Activated T-cell treated with anti-CD3 and anti-CD28 coated beads, Interleukin-2, amount 50 U/mL, for 4 hours (primary cell): ENCODE measurements at places on chromosomes 6 and 20. TPM values are rescaled to one million over a fixed set of nuclear protein-coding genes. Genes with fewer than 3 reads are reported as not detected.

The ADRM1 gene
- total RNA-seq = 285 TPM

The FRK gene
- total RNA-seq = 0.05 TPM

The MSH5 gene
- total RNA-seq = 35.4 TPM

The FOXC1 gene
- 0.05 TPM for total RNA-seq

The SAMD10 gene
- total RNA-seq = 16.8 TPM

The ZBTB2 gene
- 18.5 TPM for total RNA-seq

The LY6G6F gene
- total RNA-seq = not detected

The SPACA1 gene
- not detected for total RNA-seq

The HLA-DQA1 gene
- 6.6 TPM for total RNA-seq

The LRP11 gene
- 2.0 TPM for total RNA-seq

The USP49 gene
- total RNA-seq = 4.5 TPM

The CEP85L gene
- total RNA-seq = 27.9 TPM

The PARD6B gene
- 9.4 TPM for total RNA-seq

The TRIM40 gene
- total RNA-seq = not detected

The PM20D2 gene
- total RNA-seq = 14.4 TPM

The TRERF1 gene
- total RNA-seq = 9.4 TPM

The PLG gene
- total RNA-seq = 0.78 TPM

The SNX21 gene
- 0.98 TPM for total RNA-seq

The HDGFL1 gene
- not detected for total RNA-seq

The SLC22A3 gene
- not detected for total RNA-seq

The HLA-F gene
- total RNA-seq = 228 TPM

The CRIP3 gene
- total RNA-seq = not detected

The GATA5 gene
- total RNA-seq = not detected

The CCN2 gene
- total RNA-seq = 0.33 TPM

The BPIFA1 gene
- not detected for total RNA-seq

The ABCF1 gene
- total RNA-seq = 167 TPM

The PABPC1L gene
- 50.2 TPM for total RNA-seq

The ECT2L gene
- not detected for total RNA-seq

The COL9A3 gene
- total RNA-seq = 0.33 TPM

The SEC23B gene
- 91.1 TPM for total RNA-seq

The TFAP2C gene
- not detected for total RNA-seq

The CARMIL1 gene
- total RNA-seq = 1.9 TPM

The MCHR2 gene
- not detected for total RNA-seq

The POU5F1 gene
- 0.63 TPM for total RNA-seq

The EHMT2 gene
- 67.8 TPM for total RNA-seq

The ABRACL gene
- 176 TPM for total RNA-seq

The IL17A gene
- total RNA-seq = 1.9 TPM

The MYO6 gene
- 0.92 TPM for total RNA-seq

The GABRR2 gene
- total RNA-seq = 0.19 TPM

The ADGRF1 gene
- total RNA-seq = 0.13 TPM

The SPDEF gene
- total RNA-seq = 0.13 TPM

The DSP gene
- 0.23 TPM for total RNA-seq

The OGFRL1 gene
- 2.7 TPM for total RNA-seq

The IMPG1 gene
- total RNA-seq = not detected

The GINM1 gene
- 12.0 TPM for total RNA-seq
